ENCODE measurements at places on chromosomes 2 and 18. TPM values are rescaled to one million over a fixed set of nuclear protein-coding genes. Genes with fewer than 3 reads are reported as not detected.

The SULT1C3 gene
- not detected for polyA plus RNA-seq

The UCN gene
- 2.1 TPM for polyA plus RNA-seq

The GNLY gene
- polyA plus RNA-seq: not detected

The ANO7 gene
- polyA plus RNA-seq: 0.61 TPM

The FAM168B gene
- polyA plus RNA-seq: 43.9 TPM

The ASAP2 gene
- polyA plus RNA-seq: not detected

The PRSS56 gene
- polyA plus RNA-seq: not detected

The UNC50 gene
- polyA plus RNA-seq: 68.1 TPM

The CPO gene
- not detected for polyA plus RNA-seq

The CDH7 gene
- polyA plus RNA-seq: not detected

The INPP5D gene
- 104 TPM for polyA plus RNA-seq

The SCYGR4 gene
- not detected for polyA plus RNA-seq

The FSHR gene
- polyA plus RNA-seq: not detected

The TBR1 gene
- polyA plus RNA-seq: not detected

The NEB gene
- 0.47 TPM for polyA plus RNA-seq

The PDCL3 gene
- polyA plus RNA-seq: 75.6 TPM

The HTR2B gene
- 0.59 TPM for polyA plus RNA-seq

The RMC1 gene
- polyA plus RNA-seq: 54.2 TPM

The RNF138 gene
- 67.4 TPM for polyA plus RNA-seq

The FAP gene
- not detected for polyA plus RNA-seq

The PPP1R1C gene
- not detected for polyA plus RNA-seq

The ATP5MC3 gene
- polyA plus RNA-seq: 1,181 TPM

The TRIM43 gene
- polyA plus RNA-seq: not detected

The RALB gene
- 54.0 TPM for polyA plus RNA-seq

The RIT2 gene
- polyA plus RNA-seq: not detected

The FTCDNL1 gene
- polyA plus RNA-seq: 3.0 TPM

The PUS10 gene
- 12.2 TPM for polyA plus RNA-seq

The AQP12A gene
- polyA plus RNA-seq: not detected

The MALL gene
- not detected for polyA plus RNA-seq

The MSH6 gene
- 99.8 TPM for polyA plus RNA-seq

The DCDC2C gene
- polyA plus RNA-seq: not detected

The GPBAR1 gene
- polyA plus RNA-seq: 0.11 TPM

The MZT2A gene
- polyA plus RNA-seq: 231 TPM

The EFEMP1 gene
- 0.11 TPM for polyA plus RNA-seq

The TCF7L1 gene
- polyA plus RNA-seq: not detected

The TUBA4B gene
- 0.11 TPM for polyA plus RNA-seq

The SPP2 gene
- not detected for polyA plus RNA-seq

The CD207 gene
- polyA plus RNA-seq: not detected

The IL1R1 gene
- polyA plus RNA-seq: 0.28 TPM

The CDCA7 gene
- polyA plus RNA-seq: 71.3 TPM

The NR4A2 gene
- 0.32 TPM for polyA plus RNA-seq
